ENCODE measurements at places on chromosomes 12 and 14.

- no peak for DNase-seq
Measured at GRCh38 chr12:83514372-83514771, 827.7 kb downstream of the TMTC2 start.

GRCh38 chr14:49641697-49642129 lies 6.7 kb upstream of the DNAAF2 start:
- DNase-seq: no peak

DNA sequence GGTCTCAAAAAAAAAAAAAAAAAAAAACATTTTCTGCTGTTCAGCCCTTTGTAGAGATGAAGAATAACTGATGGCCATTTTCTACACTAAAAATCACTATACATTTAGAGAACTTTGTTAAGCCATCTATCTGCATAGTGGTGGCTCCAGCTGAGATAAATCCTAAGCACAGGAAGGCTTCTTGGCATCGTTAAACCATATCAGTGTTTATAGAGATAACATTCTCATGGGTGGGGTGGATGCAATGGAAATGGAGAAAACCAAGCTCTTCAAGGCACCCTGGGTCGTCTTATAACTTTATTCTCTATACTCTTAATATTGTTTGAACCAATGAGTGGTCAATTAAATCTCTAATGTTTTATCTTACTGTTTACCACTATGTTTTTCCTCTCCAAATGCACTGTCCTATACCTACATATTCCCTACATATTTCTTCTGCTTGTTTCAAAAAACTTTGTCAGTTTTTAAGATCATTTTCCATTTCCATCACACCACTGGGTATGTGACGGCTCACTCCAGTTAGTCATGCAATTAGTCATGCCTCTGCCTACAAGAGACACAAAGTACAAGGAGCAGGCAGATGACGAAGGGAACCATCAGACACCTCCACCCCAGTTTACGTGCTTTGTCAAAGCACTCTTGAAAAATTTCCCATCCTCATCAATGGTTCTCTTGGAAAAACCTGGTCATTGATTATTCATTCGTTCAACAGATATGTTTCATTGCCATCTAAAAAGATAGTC lies 119.3 kb upstream of the OVCH1 start:
- DNase-seq: no peak

DNA sequence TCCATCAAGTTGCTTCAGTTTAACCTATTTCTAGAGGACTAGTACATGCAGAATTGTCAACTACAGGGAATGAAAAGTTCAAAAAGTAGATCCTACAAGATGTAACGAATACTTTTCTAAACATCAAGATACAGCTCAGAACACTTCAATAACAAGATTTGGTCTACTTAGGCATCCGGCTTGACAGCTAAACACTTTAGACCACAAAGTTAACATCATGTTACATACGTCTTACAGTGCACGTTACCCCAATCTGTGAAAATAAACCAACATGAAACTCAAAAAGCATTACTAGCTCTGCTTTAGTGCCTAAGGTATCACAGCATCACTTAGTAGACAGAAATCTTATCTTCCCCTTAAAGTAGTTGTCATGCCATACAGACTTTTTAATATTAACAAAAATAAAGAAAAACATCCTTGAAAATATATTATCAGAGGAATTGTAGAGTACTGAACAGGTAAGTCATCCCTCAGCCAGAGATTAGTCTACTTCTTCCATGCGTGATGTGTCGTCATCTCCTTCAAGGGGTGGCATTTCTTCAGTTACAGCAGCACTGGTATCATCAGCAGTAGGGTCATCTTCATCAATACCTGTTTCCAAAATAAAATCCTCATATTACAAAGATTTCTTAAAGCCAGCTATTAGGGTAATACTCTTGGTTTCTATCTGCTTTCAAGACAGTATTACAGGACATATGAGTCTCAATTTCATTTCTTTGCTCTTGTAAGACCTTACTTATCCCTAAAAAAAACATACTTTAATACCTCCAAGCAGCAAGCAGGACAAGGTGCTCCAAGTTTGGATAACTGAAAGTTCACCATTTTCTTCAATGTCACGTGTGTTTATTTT lies 5.4 kb downstream of the HSP90AA1 start:
- DNase-seq: no peak

DNA sequence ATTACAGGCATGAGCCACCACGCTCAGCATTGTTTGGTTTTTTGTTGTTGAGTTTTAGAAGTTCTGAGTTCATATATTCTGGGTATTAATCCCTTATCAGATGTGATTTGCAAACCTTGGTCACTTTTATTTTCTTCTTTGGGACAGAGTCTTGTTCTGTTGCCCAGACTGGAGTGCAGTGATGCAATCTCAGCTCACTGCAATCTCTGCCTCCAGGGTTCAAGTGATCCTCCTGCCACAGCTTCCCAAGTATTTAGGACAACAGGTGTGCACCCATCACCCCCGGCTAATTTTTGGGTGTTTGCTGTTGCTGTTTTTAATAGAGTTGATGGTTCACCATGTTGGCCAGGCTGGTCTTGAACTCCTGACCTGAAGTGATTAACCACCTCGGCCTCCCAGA lies 11.8 kb downstream of the USP30 start:
- DNase-seq: no peak

- DNase-seq: no peak
Measured at GRCh38 chr14:64841121-64841651, 38.5 kb downstream of the SPTB start.
